LNCaP clone FGC (cell line): ENCODE measurements at places on chromosomes 7 and 10.

DNA sequence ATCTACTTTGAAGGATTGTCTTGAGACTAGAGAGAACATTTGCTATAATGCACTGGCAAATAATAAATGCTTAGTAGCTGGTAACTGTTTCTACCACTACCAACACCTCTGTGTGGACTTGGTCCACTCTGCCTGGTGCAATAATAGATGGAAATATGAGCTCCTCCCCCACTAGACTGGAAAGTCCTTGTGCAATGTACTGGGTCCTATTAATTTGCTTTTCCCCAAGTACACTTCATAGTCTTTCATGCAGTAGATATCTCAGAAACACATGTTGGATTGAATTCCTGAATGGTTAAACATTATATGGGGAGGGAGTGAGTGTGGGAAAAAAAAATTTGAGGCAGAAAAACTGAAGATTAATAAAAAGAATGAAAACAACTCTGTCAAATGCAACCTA, 119.3 kb downstream of the C10orf90 start:
- DNase-seq = no peak

- no peak for DNase-seq
Observed at GRCh38 chr7:1533255-1533546, 2.7 kb downstream of the MAFK start.

DNA sequence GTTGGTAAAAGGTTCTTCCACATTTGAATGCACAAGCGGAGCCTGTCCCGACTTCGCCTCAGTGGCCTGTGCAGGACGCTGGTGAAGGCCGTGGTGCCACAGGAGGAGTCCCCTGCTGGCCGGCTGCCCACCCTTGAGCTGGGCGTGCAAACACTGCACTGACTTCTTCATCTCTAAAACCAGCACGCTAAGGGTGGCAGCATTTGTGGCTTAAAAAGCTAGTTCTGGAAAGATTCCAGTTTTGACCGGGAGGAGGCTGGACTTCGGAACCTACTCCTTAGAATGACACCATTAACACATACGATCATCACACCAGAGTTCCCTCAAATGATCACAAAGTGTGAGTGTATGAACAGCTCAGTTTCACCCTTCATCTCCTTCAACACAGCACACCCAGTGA, 102.4 kb downstream of the SMURF1 start:
- no peak for DNase-seq

DNA sequence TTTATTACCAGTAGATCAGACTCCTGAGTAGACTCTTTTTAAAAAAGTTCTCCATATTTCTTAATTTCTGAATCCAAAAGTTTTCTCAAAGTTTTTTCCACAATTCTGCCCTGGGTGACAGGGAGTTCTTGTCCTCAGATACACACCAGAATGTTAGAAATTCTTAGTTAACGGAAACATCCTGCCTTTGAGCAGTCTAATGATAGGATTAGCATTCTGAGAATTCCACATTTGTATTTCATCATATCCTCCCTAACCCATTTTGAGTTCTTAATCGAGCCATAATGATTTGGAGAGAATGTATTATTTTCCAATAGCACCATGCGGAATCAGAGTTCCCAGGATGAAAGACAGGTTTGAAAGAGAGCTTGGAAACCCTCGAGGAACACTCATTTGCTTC, 28.9 kb upstream of the MRPS33 start:
- DNase-seq = no peak

DNA sequence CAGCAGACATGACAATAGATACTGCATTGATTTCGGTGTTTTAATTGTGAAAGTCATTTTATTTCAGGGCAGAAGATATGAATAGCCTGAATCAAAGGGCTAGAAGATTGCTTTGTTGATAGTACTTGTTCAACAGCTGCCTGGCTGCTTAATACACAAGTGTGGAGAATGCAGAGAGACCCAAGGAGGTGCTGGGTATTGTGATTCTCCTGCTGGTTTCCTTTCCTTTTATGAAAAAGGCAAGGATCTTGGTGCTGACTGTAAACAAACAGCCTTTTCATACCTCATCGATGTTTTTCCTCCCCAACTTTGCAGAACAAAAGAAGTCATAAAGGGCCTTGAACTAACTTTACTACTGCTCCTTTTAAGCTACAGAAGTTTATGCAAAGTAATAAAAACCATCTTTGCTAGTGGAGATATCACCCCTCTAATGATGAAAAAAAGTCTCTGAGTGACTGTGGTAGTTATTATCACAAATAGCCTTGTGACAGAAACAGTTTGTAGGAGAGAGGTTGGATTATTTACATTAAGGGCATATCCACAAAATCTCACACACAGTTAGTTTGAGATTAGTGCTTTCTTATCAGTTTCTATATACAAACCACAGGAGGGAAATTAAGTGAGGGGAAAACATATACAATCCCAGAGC, 800.0 kb downstream of the LRMDA start:
- no peak for DNase-seq

DNA sequence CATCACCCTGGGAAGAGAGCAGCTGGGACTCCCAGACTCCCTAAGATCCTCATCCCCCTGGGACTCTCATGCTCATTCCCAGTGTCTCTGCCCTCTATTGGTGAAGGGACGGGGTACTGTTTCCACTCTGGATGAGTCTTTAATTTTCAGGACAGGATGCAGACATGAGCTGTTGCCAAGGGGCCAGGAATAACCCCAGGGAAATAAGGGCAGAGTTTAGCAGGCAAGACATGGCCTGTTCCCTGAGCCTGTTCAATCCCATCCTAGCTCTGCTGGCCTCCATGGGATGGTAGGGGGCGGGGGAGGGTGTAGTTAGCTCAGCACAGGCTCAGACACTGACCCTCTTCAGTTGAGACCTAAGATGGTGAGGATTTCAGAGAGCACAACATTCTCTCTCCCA, 14.0 kb downstream of the C10orf105 start:
- DNase-seq = no peak

DNA sequence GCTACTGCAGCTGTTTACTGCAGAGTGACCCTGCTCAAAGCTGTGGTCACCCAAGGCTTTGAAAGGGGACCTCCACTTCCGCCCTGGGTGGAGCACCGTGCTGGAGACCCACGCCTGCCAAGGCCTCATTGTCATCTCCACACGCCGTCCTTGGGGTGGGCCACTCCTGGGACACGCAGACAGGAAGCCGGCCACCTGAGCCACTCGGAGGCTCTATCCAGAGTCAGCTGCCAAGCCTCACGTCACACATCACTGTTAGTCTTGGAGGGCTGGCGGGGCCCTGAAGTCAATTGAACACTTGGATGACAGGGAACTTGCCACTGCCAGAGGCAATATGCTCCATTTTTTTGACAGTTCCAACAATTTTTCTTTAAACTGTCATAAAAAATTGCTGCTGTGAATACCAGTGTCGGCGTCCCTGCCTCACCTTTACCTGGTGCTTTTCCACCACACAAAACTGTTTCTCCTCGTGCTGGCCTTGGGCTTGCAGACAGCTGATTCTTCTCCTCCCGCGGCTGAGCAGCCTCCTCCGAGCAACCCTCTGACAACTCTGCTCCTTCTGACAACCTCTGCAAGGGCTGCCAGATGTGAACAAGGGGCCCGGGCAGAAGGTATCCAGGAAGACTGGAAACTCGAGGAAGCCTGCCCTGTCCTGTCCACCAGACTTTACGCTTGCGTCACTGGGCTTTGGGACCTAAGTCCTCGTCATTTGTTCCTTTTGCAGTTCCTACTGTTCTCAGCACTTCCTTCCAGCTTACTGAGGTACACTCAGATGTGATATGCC, 81.9 kb downstream of the EGFR start:
- DNase-seq = no peak

DNA sequence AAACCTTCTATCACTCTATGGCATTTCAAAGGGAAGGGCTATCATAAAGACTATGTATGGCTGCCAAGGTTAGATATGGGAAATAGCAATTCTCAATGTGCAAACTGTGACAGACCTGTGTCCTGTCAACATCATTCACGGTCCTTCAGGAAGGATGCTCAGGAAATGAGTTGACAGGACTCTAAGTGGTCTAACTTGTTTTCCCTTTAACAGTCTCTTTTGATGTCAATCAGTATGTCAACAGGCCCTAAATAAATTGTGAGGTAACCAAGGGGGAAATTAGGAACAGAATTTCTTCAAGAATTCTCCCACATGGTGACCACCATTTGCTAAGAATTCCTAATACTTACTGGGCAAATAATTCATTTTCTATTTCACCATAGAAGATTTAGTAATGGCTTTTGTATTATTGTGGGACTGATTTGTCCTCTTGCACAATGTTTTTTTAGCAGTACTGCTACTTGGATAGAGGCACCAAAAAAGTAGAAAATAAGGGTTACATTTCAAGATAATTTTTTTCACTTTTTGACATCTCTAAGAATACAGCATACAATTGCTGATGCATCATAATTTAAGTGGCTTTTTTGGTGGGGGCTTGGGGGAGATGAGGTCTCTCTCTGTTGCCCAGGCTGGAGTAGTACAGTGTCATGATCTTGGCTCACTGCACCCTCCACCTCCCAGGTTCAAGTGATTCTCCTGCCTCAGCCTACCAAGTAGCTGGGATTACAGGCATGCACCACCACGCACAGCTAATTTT, 275.8 kb downstream of the CACNA2D1 start:
- no peak for DNase-seq

GRCh38 chr10:74418285-74418872, 267.4 kb downstream of the ADK start:
- DNase-seq = no peak

DNA sequence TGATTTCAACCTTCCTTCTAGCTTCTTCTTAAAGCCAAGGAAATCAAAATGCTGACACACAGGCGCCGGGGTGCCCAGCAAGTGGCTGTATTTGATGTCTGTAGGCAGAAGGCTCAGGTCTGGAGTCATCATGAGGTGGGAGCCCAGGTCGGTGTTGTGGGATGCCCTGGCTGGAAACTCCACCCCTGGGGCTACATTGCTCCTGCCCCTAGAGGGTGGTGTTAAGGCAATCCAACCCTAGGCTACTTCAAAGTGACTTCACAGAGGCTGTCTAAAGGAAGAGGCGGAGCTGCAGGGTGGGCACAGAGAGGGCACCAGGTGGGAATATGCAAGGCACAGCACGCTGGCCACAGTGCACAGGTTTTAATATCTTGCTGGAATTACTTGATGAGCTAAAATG, 200.9 kb downstream of the ADAM12 start:
- no peak for DNase-seq

- DNase-seq = peak; percentile 56
Observed at GRCh38 chr7:4883372-4884144, at the start of gene RADIL. Gene RADIL (minus strand): TSS chr7:4883716. CDS start chr7:4878139, 5,577 bp downstream.

- no peak for DNase-seq
Observed at GRCh38 chr10:1754506-1755153, 17.3 kb upstream of the ADARB2 start.

DNA sequence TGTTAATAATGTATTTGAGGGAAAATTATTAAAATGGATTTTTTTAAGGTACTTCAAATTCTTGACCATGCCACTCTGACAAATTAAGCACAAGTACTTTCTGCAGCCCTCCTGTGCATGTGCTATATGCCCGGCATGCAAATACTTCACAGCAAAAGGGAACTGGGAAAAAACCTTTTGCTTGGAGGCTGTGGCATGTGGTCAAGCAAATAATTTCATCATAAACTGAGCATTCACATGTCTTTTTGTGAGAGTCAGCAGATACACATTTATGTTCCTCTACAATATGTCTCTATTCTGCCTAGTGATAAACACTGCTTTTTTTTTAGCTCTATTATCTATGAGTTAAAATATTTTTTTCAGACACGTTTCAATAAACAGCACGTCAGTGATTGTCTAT, 53.7 kb upstream of the SEMA3A start:
- no peak for DNase-seq

DNA sequence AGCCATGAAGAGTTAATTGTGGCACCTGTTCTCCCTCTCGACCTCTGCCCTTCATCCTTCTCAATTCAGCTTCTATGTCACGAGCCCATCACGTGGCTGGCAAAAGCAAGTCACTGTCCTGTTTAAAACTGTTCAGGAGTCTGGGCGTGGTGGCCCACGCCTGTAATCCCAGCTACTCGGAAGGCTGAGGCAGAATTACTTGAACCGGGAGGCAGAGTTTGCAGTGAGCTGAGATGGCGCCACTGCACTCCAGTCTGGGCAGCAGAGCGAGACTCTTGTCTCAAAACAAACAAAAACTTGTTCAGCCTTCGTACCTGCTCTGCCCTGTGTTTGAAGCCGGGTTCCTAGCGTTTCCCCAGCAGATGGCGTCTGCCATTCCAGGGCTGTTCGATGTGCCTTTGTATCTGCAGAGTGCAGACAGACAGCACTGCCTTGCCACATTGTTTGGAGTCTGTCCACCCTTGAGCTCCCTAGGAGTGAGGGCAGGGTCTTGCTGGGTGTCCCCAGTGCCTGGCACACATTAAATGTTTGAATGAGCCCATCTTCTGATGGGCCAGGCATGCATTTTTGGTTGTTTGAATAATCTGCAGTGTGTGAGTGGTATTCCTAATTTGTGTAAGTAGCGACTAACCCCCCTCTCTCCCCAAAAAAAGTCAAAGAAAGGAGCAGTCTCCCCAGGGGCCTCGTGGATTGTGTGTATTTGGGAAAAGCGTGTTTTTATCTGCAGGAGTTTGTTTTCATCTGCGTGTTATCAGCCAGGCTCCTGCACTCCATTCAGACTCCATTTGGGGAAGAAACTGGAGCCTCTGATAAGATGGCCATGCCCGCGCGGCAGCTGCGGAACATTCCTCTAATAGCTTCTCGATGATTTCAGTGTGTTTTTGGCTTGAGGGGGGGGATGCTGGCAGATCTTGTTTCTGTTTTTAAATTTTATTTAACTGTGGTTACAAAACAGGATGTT, 61.2 kb downstream of the DNAJB6 start:
- peak; percentile 23 for DNase-seq

DNA sequence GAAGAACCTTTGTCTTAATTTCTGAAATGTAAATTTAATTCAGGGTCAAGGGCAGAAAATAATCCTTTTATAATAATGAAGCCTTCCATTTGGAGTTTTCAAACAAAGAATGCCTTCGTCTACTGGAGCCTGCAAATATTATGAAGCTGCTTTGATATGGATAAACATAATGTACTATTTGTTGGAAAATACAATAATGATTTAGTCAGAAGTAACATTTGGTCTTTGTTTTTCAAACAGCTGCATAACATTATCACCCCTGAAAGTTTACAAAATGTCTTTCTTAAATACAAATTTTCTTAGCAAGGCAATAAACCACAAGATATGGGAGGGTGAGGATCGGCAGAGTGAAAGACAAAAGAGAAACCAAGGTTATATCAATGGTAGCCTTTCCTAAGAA, 41.5 kb downstream of the TMEM26 start:
- no peak for DNase-seq

GRCh38 chr7:1024331-1024841, 20.0 kb upstream of the GPR146 start:
- no peak for DNase-seq

DNA sequence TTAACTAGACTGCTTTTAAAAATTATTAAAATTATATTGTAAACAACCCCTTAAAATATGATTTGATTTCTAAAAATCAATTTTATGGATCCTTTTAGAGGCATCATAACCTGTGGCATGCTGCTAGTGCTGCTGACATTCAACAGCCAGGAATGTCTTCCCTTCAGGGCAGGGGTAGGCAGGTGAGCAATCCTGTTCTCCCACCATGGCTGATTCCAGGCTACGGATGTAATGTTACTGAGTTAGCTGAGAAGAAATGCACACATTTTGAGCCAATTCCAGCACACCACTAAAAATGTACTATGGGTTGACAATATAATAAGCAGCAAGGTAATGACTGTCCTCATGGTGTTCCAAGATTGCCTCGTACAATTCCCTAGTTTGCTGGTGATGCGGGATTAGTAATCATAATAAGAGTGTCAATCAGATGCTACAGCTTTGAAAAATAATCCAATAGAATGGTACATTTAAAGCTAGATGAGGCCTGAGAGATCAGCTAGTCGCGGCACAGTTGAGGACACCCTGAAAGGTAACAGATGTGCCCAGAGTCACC, 108.7 kb upstream of the PRR15 start:
- DNase-seq = no peak

GRCh38 chr7:127780489-127780888, 128.5 kb downstream of the SND1 start:
- DNase-seq = no peak
